ENCODE measurements at places on chromosomes 7 and 10.
A peak's percentile ranks its signal among the peaks of the same experiment; 100 is the strongest.

DNA sequence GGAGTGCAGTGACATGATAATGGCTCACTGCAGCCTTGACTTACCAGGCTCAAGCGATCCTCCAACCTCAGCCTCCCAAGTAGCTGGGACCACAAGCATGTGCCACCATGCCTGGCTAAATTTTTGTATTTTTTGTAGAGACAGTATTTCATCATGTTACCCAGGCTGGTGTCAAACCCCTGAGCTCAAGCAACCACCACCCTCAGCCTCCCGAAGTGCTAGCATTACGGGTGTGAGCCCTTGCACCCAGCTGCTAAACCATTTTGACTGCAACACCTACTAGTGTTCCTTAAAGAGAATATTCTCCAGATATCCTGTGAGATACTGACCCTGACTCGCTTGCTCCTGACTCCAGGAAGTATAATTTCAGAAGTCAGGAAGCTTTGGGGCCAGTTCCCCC lies 85.8 kb downstream of the PLXNA4 start:
- no peak for DNase-seq

DNA sequence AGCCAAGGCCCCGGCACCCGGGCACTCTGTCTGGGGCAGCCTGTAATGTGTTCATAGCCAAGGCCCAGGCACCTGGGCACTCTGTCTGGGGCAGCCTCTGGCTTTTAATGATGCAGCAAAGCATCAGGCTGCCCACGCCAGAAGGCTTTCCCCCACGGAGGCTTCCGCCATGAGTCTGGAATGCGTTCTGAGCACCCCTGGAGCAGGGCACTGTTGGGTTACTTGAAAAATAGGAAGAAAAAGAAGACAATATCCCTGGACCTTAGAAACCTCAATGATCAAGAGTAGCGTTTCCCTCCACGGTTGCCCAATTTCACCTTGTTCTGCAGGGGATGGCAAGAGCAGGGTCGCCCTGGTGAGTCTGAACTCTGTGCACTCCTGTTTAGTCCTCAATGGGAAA lies 565.0 kb downstream of the PTPRN2 start:
- DNase-seq: peak; percentile 26

DNA sequence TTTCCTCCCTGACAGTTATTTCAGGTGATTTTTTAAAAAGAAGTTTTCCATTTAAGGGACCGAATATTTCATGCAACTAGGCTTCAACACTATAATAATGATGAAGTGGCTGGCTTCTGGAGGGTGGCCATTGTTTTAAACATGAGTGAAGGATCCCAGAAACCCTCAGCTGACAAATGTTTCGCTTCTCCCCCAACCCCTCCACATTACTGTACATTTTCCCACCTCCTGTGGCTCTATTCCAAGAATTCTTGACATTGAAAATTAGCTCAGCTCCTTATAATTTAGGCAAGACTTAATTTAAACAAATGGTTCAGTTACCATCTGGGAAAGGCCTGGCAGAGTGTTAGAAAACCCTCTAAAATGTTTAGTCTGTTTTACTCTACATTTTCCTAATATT lies 129.9 kb upstream of the CDCA7L start:
- DNase-seq: no peak

GRCh38 chr7:55022002-55022985 lies 3.5 kb downstream of the EGFR start:
- no peak for DNase-seq

DNA sequence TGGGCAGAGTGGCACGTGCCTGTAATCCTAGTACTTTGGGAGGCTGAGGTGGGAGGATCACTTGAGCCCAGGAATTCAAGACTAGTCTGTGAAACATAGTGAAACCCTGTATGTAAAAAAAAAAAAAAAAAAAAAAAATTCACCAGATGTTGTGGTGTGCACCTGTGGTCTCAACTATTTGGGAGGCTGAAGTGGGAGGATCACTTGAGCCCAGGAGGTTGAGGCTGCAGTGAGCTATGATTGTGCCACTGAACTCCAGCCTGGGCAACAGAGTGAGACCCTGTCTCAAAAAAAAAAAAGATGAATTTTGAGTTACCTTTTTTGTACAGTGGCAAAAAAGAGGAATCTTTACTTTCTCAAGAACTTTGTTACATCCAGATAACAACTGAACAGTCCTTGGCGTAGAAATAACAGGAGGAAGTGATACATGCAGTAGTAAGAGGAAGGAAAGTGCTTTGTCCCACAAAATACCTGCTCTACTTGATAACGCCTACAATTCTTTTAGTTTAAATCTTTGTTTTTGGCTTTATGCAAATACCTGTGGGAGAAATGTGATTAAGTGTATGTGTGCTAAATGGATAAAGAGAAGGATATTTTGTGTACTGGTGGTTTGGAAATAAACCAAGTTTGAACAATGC lies 29.3 kb downstream of the SPAG6 start:
- no peak for DNase-seq

- DNase-seq: no peak
Measured at GRCh38 chr7:116859323-116859722, 3.1 kb upstream of the CAPZA2 start.

DNA sequence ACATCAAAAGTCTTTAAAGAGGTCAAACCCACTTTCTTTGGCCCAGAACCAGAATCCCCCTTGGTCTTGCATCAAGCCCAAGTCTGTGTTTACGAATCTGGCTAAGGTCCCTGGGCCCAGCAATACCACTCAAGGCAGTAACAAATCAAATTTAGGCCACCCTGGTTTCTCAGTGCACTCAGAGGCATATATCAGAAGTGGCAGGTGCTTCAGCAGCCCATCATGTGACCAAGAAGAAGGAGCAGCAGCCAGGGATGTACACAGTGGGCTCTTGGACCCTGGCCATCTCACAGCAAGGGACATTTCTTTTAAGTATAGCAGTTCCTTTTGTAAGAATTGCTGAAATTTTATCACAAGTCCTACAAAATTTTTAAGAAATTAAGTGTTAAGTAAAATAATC lies 7.3 kb upstream of the SLC25A13 start:
- no peak for DNase-seq

DNA sequence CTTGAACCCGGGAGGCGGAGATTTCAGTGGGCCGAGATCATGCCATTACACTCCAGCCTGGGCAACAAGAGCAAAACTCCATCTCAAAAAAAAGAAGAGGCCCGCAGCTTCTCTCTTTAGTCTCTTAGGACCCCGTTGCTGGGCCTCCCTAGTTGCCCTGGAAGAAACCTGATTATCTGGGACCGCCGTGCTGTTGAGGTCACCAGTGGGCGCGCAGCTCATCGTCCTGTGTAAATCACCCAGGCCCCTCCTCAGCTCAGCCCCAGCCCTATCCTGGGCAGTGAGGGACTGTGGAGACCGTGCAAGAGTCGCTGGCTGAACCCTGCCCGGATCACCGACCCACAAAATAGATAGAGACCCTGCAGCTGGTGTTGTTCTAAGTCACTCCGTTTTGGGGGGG lies 85.0 kb downstream of the UNCX start:
- DNase-seq: no peak

- DNase-seq: no peak
Measured at GRCh38 chr10:98846787-98847186, 388.9 kb downstream of the HPSE2 start.

- DNase-seq: no peak
Measured at GRCh38 chr7:50341724-50342123, 37.2 kb downstream of the IKZF1 start.

- DNase-seq: no peak
Measured at GRCh38 chr7:138893258-138893657, 87.9 kb downstream of the KIAA1549 start.

GRCh38 chr7:18877874-18878273 lies 239.6 kb downstream of the TWIST1 start:
- DNase-seq: no peak

GRCh38 chr10:7704071-7705016 lies 1.2 kb downstream of the ITIH2 start:
- DNase-seq: no peak

DNA sequence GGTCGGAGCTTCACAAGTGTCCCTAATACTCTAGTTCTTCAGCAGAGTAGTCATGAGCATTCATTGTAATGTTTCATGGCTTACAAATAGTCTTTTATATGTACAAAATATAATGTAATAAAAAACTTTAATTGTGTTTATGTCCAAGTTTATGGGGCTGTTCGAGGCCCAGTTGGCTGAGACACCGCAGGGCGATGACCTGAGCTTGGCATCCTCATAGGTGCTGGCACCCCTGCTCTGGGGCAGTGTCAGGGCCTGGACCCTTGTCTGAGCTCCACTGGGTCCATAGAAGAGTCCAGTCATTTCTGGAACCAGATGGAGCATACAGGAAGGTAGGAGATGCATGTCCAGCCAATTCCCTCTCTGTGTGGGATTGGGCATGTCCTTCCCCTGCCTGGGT lies 12.9 kb upstream of the ZMIZ1 start:
- no peak for DNase-seq

DNA sequence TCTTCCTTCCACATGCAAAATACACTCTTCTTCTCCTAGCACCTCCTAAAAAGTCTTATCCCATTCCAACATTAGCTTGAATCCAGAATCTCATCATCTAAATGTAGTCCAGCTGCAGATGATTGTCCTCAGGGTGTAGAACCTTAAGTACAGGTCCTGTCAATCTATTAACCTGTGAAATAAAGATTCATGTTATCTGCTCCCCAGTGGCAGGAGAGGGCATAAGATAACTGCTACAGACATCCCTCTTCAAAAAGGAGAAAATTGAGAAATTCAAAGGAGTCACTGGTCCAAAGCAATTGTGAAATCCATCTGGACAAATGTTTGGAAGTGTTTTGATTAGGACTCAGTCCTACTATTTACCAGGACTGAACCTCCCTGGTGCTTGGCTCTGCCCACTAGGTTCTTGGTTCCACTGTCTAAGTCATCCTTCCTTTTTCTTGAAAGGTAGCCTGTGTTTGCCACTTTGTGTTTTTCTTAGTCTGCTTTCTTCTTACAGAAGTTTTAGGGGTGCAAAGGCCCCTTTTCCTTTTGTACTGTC lies 96.2 kb downstream of the ADD3 start:
- no peak for DNase-seq

DNA sequence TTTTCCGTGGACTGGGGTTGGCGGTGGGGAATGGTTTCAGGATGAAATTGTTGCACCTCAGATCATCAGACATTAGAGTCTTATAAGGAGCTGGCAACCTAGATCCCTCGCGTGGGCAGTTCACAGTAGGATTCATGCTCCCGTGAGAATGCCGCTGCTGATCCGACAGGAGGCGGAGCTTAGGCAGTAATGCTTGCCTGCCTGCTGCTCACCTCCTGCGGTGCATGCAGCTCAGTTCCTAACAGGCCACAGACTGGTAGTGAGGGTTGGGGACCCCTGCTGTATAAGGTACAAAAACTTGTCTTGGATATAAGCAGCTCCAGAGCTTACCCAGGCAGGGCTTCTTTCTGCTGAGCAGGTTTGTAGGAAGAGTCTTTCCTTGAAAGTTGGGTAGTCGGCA lies 53.9 kb downstream of the SHH start:
- peak; percentile 75 for DNase-seq

DNA sequence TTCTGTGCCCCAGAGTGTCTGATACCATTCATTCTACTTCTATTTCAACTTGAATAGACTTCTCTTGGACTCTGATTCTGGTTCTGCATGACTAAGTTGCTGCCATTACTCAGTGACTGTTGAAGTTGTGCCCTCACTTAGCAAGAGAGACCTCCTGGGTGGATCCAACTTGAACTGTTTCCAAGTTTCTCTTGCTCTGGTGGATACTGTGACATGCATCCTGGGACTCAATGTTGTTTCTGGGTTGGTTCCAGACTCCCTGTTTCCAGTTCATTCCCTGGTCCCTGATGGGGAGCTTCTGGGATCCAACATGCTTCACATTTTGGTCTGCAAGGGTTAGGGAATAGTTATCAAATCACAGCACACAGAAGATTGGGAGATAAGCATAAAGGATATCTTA lies 26.2 kb upstream of the PRPF18 start:
- DNase-seq: no peak

- DNase-seq: no peak
Measured at GRCh38 chr10:35470925-35471315, 134.2 kb upstream of the GJD4 start.

DNA sequence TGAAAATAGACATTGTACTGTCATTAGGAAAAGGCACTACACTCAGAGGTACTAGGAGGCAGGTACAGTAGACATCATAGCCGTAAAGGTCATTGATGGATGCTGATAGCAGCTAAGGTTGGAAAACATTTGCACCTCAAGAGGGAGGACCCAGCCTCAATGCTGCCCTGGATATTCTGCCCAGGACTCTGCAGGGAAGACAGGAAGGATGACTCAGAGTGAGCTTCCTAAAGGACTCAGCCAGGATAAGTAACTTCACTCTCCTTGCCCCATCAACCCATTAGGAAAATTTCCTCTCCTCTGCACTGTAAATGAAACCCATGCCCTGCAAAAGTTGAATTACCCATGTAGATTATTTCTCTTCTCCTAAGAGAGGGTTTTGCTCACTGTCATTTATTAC lies 617.9 kb upstream of the MKI67 start:
- peak; percentile 56 for DNase-seq

GRCh38 chr7:44189286-44189992 lies at the start of gene GCK:
TSS of gene GCK (minus strand) at chr7:44189439. CDS start at chr7:44188953, 486 bp downstream.
- peak; percentile 78 for DNase-seq

- DNase-seq: no peak
Measured at GRCh38 chr10:114103284-114103683, 59.6 kb downstream of the ADRB1 start.

DNA sequence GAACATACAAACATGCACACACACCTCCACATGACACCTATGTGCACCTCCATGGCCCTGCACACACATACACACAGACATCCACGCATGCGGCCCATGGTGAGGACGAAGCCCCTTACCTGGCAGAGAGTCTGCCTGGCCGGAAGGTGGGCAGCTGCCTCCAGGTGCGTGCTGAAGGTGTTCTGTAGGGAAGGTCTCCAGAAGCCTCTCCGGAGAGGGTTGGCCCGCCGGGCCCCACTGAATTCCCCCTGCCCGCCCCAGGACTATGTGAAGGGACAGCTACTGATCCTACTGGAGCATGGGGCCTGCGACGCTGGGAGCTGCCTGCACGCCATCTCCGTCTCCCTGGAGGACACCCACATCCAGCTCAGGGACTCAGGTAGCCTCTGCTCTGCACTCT lies 8.5 kb upstream of the ZNF467 start:
- DNase-seq: no peak

- no peak for DNase-seq
Measured at GRCh38 chr10:24358022-24358421, 149.1 kb downstream of the KIAA1217 start.

GRCh38 chr10:54660397-54660796 lies 140.6 kb downstream of the PCDH15 start:
- no peak for DNase-seq

- no peak for DNase-seq
Measured at GRCh38 chr7:56199639-56200038, 83.4 kb upstream of the NUPR2 start.

GRCh38 chr7:46850563-46851330 lies 731.2 kb downstream of the TNS3 start:
- no peak for DNase-seq

DNA sequence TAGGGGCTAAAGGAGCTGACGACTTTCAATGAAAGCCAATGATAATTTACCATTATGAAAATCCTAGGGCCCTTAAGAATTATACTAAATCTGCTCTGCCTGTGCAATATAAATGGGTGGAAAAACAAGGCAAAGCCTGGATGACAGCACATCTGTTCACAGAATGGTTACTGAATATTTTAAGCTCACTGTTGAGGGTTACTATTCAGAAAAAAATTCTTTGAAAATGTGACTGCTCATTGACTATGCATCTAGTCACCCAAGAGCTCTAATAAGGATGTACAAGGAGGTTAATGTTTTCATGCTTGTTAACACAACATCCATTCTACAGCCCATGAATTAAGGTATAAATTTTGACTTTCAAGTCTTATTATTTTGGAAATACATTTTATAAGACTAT lies 8.9 kb downstream of the DKK1 start:
- no peak for DNase-seq

- no peak for DNase-seq
Measured at GRCh38 chr10:51950996-51951555, 251.7 kb upstream of the CSTF2T start.

GRCh38 chr10:59362959-59363381 lies 621 bp upstream of the FAM13C start:
- DNase-seq: peak; percentile 81

Measured in endodermal cell (in vitro differentiated cells).